ENCODE measurements at places on chromosomes 7 and 10. TPM values are rescaled to one million over a fixed set of nuclear protein-coding genes. Genes with fewer than 3 reads are reported as not detected.

The UPK3B gene
- total RNA-seq: not detected

The PAPSS2 gene
- total RNA-seq: 4.0 TPM

The ANKRD1 gene
- total RNA-seq: 0.09 TPM

The TUBAL3 gene
- not detected for total RNA-seq

The OPTN gene
- 13.9 TPM for total RNA-seq

The WEE2 gene
- total RNA-seq: not detected

DNA sequence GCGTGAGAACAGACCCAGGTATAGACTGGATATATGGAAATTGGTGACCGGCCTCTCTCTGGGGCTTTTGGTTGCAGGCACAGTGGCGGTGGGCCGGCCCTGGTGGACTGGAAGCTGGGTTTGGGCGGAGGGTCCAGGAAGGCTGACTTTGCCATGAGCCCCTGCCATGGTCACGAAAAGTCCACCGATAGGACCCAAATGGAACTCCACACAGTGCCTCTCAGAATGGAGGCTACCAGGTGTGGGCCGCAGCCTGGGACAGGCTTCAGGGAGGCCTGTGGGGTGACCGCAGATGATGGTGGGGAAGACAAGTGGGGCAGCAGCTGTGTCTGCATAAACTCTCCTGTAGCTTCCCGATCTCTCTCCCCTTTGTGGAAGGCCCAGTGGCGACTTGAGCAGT lies 123.2 kb downstream of the DNAJB6 start:
- no peaks in the 10 kb centered on the region for H3K36me3 ChIP-seq
- peaks cover 11% of the 10 kb centered on the region for H3K4me1 ChIP-seq

GRCh38 chr7:150668472-150668911 lies 17.0 kb upstream of the GIMAP2 start:
- H3K27ac ChIP-seq: no peak overlapping the region
- no peaks in the 10 kb centered on the region for H3K4me1 ChIP-seq
- DNase-seq: no peak
- no peak overlapping the region for H3K4me3 ChIP-seq
- H3K36me3 ChIP-seq: no peaks in the 10 kb centered on the region

- H3K4me1 ChIP-seq: peaks cover 19% of the 10 kb centered on the region
- H3K4me3 ChIP-seq: no peak overlapping the region
- no peak for DNase-seq
Observed at GRCh38 chr7:112262036-112262435, 55.5 kb downstream of the ZNF277 start.

DNA sequence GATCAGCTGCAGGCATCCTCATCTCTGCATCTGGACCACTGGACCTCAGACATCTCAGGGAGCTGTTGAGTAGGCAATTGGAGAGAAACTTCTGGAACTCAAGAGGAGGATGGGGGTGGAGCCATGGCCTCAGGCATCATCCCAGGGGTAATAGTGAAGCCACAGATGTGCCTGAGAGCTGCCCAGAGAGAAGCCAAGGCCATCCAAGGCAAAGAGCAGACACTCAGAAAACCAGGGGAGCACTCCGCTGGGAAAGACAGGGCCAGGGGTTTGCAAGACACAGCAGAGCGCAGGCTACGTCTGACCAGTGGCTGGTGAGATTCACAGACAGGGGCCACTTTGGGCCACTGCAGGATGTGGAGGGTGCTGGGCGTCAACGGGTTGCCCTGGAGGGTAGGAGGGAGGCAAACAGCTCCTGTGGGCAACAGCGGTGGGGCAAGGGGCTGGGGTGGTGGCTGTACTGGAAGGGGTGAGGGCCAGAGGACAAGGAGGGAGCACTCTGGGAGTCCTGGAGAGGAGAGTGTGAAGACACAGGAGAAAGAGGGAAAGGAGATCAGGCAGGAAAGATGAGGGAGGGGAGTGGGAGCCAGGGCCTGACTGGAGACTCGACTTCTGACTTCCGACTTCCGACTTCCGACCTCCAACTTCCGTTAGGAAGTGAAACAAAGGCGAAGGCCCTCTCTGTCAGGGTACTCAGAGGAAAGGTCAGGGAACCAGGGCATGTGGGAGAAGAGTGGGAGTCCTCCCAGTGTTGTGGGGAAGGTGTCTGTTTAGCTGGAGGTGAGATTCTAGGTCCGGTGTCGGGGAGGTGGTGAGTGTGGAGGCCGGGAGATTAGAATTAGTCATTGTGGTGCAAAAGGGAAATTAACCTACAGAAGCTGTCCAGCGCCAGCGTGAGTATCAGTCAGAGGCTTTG lies 69.7 kb upstream of the ANTXRL start:
- no peak overlapping the region for H3K27ac ChIP-seq
- no peak for DNase-seq
- no peak overlapping the region for H3K4me3 ChIP-seq
- no peaks in the 10 kb centered on the region for H3K36me3 ChIP-seq
- H3K4me1 ChIP-seq: no peaks in the 10 kb centered on the region

GRCh38 chr10:109977382-109977806 lies 30.4 kb upstream of the ADD3 start:
- H3K27me3 ChIP-seq: no peaks in the 10 kb centered on the region
- no peak overlapping the region for H3K4me3 ChIP-seq

DNA sequence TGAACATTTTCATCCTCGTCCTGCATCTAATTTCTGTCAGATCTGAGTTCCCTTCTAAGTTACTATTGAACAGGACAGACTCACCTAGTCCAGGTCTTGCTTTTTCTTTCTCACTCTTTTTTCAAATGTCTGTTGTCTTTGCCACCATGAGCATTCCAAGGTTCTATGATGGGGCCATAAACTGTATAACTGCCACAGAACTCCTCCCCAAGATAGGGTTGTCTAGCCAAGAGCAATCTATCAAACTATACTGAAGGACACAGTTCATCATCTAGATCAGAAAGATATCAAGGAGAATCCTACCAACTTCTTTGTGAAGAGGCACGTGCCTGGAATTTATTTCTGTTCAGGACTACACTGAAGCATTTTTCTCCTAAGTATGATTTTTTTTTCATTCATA lies 50.1 kb upstream of the FEZF1 start:
- no peak overlapping the region for H3K4me3 ChIP-seq
- H3K4me1 ChIP-seq: peaks cover 39% of the 10 kb centered on the region
- H3K27me3 ChIP-seq: no peaks in the 10 kb centered on the region
- H3K27ac ChIP-seq: no peak overlapping the region

DNA sequence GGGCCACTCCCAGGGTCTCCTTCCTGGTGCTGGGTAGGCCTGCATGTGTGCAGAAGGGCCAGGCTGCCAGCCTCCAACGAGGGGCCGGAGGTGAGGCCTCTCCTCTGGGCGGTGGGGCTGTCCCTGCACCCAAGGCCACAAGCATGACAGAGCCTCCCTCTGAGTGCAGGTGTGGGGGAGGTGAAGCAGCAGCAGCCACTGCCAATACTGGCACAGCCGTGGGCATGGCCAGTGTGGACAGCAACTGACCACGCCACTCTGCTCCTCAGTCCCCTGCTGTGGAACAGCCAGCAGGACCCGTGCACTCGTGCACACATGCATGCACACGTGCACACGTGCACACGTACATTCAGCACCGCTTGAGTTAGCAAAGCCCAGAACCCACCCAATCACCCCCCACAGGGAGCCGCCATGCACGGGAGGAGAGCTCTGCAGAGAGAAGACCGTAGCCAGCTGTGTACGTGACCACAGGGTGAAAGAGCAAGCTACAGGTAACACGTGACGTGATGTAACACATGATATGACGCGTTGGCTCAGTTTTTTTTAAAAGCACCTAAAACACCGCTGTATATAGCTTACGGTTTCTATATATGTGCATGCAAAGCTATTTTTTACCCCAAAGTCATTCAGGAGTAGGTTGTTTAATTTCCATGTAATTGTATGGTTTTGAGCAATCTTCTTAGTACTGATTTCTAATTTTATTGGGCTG lies 23.1 kb downstream of the PAPOLB start:
- no peak for DNase-seq
- H3K27ac ChIP-seq: no peak overlapping the region
- no peaks in the 10 kb centered on the region for H3K27me3 ChIP-seq
- H3K36me3 ChIP-seq: no peaks in the 10 kb centered on the region

- no peak for DNase-seq
- no peaks in the 10 kb centered on the region for H3K36me3 ChIP-seq
- peaks cover 12% of the 10 kb centered on the region for H3K4me1 ChIP-seq
Observed at GRCh38 chr10:88089498-88089897, 226.1 kb downstream of the PTEN start.

GRCh38 chr10:14884082-14884481 lies 5.4 kb downstream of the SUV39H2 start:
- H3K27ac ChIP-seq: no peak overlapping the region
- H3K27me3 ChIP-seq: no peaks in the 10 kb centered on the region
- H3K4me1 ChIP-seq: peaks cover 35% of the 10 kb centered on the region
- H3K4me3 ChIP-seq: no peak overlapping the region
- DNase-seq: no peak

DNA sequence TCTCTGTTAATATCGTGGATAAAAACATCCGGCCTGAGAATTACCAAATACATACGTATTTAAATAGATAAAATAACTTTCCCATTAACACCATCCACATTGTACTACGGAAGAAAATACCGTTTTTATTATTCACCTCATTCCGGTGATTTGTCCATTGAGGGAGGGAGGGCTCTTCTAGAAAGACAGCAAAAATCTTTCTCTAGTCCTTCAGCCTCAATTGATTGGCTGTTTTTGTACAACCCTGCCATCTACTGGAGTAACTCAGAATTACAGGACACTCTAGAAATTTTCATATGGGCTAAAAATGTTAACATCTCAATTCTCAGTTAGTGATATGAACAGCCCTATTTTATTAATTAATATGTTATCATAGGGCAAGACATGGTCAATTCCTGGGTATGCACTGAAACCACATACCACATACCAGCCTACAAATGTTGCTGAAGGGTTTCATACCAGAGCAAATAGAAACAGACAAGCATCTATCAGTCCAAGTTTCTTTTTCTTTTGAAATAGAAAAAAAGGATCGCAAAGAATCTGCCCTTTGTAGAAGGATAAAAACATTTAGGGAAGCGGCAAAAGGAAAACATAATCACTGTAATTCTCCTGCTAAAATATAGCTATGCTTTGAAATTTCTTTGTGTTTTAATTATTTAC lies 55.8 kb upstream of the CDCA7L start:
- H3K4me1 ChIP-seq: no peaks in the 10 kb centered on the region
- H3K27me3 ChIP-seq: no peaks in the 10 kb centered on the region
- no peak overlapping the region for H3K27ac ChIP-seq
- DNase-seq: peak; percentile 51

Measured in neural progenitor cell (in vitro differentiated cells).